Mammary epithelial cell (primary cell): ENCODE measurements at places on chromosomes 5 and 9. TPM values are rescaled to one million over a fixed set of nuclear protein-coding genes. Genes with fewer than 3 reads are reported as not detected.

DNA sequence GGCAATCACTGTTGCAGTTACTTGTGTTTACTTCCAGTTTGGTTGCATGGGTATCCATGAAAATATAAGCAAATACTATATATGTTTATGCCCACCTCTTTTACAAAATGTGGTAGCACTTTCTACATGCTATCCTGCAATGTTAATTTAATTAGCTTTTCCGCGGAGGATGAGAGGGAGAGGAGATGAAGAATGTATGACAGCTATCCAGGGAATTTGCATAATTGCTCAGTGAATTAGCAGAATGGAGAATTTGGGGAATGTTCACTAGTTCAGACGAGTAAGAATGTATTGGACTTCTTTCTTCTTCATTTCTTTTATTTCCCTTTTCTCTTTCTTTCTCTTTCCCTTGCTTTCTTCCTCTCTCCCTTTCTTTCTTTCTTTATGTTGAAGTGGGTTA lies 140.7 kb upstream of the SLC28A3 start:
- no peak for DNase-seq

DNA sequence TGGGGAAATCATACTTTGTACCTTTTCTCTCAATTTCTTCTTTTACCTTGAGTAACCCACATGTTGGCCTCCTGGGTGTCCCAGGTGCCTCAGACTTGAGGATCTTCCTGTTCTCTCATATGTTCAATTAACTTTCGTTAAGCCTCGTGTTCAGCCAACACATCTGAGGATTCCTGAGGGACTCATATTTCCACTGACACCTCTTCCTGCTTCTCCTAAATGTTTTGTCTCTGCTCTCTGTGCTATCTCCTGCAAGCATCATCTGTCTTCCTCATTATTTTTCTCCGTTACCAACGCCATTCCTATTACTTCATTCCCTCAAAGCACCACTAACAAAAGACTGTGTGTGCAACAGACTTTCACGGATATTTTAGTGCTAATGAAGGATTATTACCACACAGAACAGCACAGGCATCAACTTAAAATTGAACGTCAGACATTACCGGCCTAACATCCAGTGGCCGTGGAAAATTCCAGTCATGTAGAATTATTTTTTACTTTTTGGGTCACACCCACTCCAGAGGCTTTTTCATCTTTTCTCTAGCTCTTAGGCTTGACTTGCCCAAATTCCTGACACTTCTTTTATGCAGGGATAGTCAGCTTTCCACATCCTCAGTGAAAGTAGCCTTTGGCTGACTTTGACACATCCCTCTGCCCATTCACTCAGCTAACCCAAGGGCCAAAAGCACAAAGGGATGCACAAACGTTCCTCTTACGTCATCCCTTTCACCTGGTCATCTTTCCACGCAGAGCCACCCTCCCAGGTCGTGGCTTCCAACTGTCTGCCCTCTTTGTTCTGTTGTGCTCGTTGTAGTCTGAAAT lies 46.0 kb upstream of the OSMR start:
- no peak for DNase-seq

- peak; percentile 69 for DNase-seq
These were observed at the start of the genes ITGA1 and PELO for GRCh38 chr5:52787600-52788504. ITGA1 (plus strand) TSS chr5:52787916; CDS start chr5:52788354, 438 bp downstream. PELO (plus strand) TSS chr5:52787916; CDS start chr5:52800395, 12,479 bp downstream.

DNA sequence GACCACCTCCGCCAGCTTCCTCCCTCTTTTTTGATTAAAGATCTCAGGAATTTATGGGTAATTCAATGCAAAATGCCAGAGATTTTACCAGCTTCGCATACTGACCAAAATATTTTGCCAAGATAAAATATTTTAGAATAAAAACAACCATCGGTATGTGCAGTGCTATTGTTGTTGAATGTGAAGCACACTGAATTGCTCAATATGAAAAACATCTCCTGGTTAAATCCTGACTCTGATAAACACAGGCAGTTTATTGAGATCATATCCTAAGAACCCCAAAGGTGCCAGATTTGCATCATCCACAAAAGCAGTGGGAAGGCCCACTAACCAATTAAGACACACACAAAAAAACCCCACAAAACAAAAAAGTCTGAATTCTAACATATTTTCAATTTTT lies 202.4 kb downstream of the GLIS3 start:
- DNase-seq, result no peak

The RNF180 gene
- total RNA-seq, result 9.3 TPM

DNA sequence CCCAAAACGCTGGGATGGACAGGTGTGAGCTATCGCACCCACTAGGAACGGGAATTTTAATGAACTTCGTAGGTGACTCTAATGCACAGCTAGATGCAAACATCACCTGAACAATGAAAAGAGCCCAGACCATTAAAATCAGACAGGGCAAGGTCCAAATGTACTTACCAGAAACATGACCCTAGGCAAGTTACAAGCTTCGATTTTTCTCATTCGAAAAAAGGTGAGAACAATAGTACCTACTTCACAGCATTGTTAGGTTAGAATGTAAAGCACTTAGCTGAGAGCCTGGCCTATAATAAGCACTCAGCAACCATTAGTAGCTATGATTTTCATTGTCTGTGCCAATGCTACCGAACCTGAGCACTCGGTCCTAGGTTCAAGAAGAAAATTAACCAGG lies 5.8 kb upstream of the KLHL3 start:
- no peak for DNase-seq

The TPPP gene
- 0.50 TPM for total RNA-seq

- peak; percentile 72 for DNase-seq
These were observed 54.3 kb downstream of the NR6A1 start for GRCh38 chr9:124716808-124717207.

DNA sequence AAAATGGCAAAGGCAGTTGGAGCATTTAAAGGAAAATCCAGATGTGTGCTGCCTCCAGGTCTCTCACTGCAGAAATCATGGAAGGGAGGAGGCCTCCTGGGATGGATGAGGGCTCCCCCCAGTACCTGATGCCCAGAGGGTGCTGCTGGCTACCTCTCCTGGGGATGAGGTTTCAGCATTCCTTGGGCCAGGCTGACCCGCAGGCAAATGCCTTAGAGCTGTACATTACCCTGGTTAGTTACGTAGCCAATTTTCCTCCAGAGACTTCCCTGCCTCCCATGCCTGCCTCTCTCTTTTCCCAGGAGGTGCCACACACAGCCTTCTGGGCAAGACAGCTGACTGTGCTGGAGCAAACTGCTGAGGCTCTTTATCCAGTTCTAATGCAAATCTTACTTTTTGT lies 65.3 kb downstream of the RGS3 start:
- DNase-seq, result no peak

The SUSD3 gene
- 1.8 TPM for total RNA-seq

DNA sequence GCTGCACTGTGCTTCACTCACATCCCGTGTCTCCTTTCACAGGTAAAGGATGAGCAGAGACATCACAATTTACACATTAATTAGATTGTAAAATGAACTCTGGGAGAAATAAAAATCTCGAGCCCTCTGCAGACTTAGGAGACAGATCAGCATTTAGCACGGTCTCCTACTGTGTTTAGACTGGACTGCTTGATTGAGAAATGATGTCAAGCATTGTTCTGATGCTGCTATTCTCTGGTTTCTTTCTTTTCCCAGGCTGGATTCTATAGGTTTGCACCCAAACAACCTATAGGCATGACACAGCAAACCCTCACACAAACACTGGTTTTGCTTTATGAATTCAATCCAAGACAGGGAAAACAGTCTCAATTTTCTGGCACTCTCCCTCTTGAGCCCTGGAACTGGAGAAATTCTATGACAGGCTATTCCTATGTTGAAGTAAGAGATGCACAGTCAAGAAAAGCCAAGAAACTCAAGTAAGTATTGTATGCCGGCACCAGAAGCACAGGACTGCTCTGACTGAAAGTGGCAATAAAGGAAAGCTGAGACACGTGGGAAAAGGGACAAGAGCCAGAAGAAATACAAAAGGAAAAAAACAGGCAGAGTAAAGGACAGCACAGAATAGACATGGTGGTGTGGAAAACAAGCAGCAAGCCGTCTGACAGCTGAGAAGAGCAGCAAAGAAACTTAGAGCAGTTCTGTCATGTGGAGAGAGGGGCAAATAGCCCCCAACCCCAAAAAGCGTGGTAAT lies 24.8 kb upstream of the ERAP2 start:
- DNase-seq, result no peak

The CAVIN4 gene
- 0.33 TPM for total RNA-seq

GRCh38 chr9:134024214-134024792 lies 978 bp upstream of the BRD3OS start:
- DNase-seq, result no peak

The PRUNE2 gene
- total RNA-seq, result 9.2 TPM

DNA sequence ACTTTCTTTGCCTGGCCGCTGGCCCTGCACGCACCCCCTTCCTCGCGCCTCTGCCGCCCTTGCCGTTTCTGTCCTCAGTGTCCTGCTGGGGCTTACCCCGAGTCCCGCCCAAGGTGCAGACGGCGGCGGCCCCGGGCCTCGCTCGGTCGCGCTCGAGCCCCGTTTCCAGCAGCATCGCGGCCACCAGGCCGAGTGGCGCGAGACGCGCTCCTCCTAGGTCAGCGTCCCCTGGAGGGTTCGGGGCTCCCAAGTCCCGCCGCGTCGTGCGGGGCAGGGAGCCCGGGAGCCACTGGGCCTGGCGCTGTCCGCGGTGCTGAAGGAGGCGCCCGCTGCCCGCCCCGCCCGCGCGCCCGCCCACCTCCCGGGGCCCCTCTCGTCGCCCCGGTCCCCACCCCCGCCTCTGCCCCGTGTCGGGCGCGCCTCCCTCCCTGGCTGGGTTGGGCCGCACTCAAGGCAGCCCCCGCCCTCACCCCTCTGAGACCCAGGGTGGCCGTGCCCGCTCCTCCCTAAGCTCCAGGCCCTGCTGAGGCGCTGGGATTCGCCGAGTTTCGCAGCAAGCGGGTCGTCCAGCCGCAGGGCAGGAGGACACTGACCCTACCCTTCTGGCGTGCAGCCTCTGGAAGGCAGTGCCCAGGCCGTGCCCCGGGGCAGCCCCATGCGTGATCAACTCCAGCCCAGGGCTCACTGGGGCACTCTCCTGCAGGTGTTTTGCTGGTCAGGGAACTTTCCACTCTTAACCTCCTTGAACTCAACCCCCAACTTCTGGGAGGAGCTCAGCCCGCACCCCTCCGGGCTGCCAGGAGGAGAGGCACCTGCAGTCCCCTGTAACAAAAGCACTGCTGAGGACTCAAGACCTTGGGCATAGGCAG lies at the start of gene LHX3:
Gene LHX3 (minus strand): TSS at position 291 of the 869 bp plus-strand sequence. CDS start 116 bp downstream, at position 175.
- DNase-seq, result no peak

DNA sequence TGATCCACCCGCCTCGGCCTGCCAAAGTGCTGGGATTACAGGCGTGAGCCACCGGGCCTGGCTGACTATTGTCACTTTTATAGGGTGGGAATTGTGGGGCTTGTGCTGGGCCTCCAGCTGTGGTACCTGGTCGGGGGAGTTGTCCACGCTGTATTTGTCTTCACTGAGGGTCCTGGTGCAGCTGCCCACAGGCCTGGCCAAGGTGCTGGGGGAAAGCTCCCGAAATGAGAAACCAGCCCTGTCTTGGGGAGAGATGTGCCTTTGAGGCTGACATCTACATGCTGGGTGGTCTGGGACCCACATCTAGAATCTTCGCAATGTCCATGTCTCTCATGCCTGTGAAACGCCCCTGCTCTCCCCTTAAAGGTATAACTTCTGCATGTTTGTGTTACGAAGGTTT lies 2.6 kb downstream of the EXOC3 start:
- DNase-seq, result no peak

- no peak for DNase-seq
These were observed 60.6 kb downstream of the AUH start for GRCh38 chr9:91301161-91301560.

The GLE1 gene
- total RNA-seq, result 19.7 TPM

- DNase-seq, result no peak
These were observed 175.9 kb downstream of the NSG2 start for GRCh38 chr5:174221436-174221835.

The ADGRD2 gene
- total RNA-seq, result 0.52 TPM in 1 of 2 replicates, not detected in the other

DNA sequence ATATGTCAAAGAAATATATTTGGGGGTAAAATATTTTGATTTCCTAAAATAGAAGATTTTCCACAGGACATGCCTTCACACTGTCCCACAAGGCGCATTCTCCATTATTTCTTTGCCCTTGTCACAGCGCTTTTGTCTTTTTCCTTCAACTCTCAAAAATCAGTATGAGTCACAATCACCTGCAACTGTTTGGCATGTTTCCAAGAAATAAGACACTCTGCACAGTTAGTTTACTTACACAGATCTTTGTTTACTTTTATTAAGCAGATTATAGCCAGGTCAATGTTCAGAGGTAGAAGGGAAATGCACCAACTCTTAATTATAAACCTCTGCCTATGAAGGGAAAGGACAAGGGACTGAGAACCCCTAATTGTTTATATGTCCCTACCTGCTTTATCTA lies 9.5 kb downstream of the CEMIP2 start:
- peak; percentile 67 for DNase-seq

The GDNF gene
- 0.17 TPM for total RNA-seq

- no peak for DNase-seq
These were observed 42.9 kb upstream of the HAND1 start for GRCh38 chr5:154520861-154521453.

DNA sequence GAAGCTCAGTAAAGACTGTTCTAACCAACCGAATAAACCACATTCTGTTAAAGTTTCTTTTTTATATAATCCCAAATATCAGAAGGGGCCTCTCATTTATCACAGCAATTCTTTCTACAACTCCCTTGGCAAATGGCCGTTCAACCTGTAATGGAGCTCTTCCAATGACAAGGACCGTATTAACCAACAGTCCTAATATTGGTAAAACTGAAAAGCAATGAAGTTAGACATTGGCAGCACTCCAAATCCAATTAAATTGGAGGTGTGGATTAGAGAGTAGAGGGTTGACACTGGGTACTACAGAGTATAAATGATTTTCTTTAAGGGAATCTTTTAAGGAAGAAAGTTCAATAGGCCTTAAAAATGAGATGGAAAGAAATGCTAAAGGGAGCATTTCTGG lies 842 bp downstream of the TMED7 start:
- DNase-seq, result no peak

GRCh38 chr9:70569791-70570190 lies 155.3 kb upstream of the KLF9 start:
- no peak for DNase-seq

The ARHGEF37 gene
- total RNA-seq, result 6.9 and 11.0 TPM in 2 replicates

The TRIM14 gene
- 12.6 and 17.6 TPM in 2 replicates for total RNA-seq

DNA sequence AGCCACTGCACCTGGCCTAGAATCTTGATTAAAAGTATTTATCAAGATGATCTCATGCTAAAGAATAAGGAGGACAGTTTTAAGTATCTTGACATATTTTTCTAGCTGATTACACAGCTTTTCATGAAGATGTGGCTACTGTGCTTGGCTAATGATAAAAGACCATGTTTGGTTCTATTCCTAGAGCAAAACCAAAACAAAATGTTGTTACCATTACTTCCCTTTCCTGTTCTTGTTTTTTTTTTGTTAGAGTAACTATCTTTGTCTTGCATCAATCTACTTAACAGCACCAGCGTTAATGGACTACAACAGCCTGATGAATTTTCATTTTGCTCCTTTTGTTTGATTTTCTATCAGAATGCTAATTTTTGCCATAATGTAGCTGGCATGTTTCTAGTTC lies 86.2 kb upstream of the DHFR start:
- no peak for DNase-seq

DNA sequence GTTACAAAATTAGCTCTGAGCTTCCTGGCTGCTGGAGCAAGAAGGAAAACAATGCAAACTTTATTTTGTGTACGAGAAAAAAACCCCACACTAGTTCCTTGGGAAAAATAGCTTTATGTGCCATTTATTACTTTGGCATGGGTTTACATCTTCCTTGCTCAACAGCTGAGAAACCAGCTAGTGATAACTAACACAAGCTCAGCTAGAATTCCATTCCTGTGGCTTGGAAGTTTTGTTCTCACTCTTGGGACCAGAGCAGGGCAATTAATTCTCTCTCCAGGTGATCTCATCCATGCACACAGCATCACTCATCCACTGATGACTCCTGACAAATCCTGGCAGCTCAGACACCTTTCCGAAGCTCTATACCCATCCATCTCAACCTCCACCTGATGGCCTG lies 104.1 kb downstream of the CRB2 start:
- DNase-seq, result peak; percentile 2
